Fibroblast of gingiva (primary cell): ENCODE measurements at places on chromosomes 2 and 18.

GRCh38 chr2:219331560-219332213 lies 857 bp downstream of the RESP18 start:
- no peak for DNase-seq

GRCh38 chr2:140861666-140862065 lies 1269.2 kb downstream of the LRP1B start:
- DNase-seq = peak; percentile 27

GRCh38 chr2:28268386-28268785 lies 124.3 kb upstream of the FOSL2 start:
- DNase-seq = no peak

DNA sequence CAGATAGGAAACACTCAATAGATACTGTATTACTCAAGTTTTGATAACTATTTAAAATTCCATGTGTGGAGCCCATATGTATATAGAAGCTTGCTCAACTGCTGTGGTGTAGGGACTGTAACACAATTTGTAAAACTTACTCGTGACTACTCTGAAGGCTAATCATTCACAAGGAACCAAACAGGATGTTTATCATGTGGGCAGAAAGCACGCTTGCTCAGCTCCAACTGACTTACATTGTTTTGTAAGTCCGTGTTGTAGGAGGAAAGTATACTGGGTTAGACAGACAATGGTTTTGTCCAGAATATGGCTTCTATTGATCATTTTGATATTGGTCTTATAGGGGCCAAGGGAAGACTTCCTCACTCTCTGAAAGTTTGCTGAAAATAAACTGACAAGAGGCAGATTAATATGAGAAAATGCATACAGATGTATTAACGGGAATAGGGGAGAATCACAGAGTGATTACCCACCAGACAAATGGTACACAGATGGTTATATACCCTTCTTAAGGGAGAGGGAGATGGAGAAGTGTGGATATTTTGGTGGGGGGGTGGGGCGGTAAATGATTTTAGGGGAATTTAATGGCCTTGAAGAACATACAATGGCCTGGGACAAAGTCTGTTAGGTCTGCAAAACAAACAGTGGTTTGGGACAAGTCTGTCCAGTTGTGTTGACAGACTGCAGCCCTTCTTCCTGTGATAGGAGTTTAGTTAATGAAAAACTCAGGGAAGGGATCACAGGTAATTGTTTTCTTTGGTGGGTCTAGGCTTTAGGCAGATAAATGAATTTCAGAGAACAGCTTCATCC lies 259.3 kb upstream of the SP5 start:
- no peak for DNase-seq

DNA sequence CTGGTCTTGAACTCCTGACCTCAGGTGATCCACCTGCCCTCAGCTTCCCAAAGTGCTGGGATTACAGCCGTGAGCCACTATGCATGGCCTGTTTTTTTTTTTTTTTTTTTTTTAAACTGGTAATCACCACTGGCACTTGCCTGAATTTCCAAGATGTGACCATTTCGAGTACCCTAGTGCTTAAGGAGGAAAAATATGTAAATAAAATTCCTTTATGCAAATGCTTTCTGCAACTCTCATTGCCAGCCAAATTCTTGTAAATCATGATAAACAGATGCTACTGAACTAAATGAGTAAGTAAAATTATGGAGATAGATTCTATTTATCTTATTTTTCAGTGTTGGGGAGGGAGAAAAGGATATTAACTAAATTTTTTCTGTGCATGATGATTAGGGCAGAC lies 18.6 kb downstream of the CDCA7 start:
- peak; percentile 54 for DNase-seq

DNA sequence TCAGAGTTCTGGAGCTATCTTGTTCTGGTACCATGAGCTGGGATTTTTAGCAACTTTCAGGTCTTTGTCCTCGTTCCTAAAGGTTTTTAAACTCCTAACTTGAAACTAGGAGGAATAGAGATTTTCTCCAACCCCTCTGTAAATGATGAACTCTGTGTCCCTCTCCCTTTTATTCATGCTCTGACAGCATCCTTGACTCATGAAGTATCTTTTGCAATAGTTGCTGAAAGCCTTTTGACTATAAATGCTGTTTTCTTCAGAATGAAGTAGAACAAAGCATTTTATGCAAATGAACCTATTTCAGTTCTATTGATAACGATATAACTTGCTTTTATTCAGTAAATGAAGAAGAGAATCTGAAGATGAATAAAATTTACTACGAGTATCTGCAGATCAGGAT lies 17.0 kb upstream of the MAPRE2 start:
- no peak for DNase-seq

GRCh38 chr2:127877626-127878025 lies 8.1 kb downstream of the AMMECR1L start:
- no peak for DNase-seq
